ENCODE measurements at places on chromosomes 2 and 18. TPM values are rescaled to one million over a fixed set of nuclear protein-coding genes. Genes with fewer than 3 reads are reported as not detected.

Gene UGT1A10
- not detected for polyA plus RNA-seq

Gene SLC35F5
- polyA plus RNA-seq, result 12.8 TPM

Gene BOLL
- not detected for polyA plus RNA-seq

Gene SOWAHC
- 1.6 TPM for polyA plus RNA-seq

Gene LRATD1
- 0.65 TPM for polyA plus RNA-seq

Gene MAP4K4
- polyA plus RNA-seq, result 16.7 TPM

Gene CCBE1
- 0.11 TPM for polyA plus RNA-seq

Gene GPR45
- not detected for polyA plus RNA-seq

Gene CNDP1
- polyA plus RNA-seq, result 0.17 TPM

Gene C1GALT1C1L
- 0.10 TPM for polyA plus RNA-seq

Gene REEP1
- polyA plus RNA-seq, result 1.1 TPM

Gene FAP
- 1.5 TPM for polyA plus RNA-seq

Gene NTSR2
- polyA plus RNA-seq, result not detected

Gene CAD
- polyA plus RNA-seq, result 18.3 TPM

Gene HOXD4
- polyA plus RNA-seq, result 5.1 TPM

Gene SNORC
- 1.7 TPM for polyA plus RNA-seq

Gene IL18RAP
- 1.5 TPM for polyA plus RNA-seq

Gene KLHL30
- 0.29 TPM for polyA plus RNA-seq

Gene LIMS1
- 17.2 TPM for polyA plus RNA-seq

Gene DNMT3A
- polyA plus RNA-seq, result 17.1 TPM

Gene HOXD12
- polyA plus RNA-seq, result not detected

Gene MC5R
- not detected for polyA plus RNA-seq

Gene STPG4
- not detected for polyA plus RNA-seq
